ENCODE measurements at places on chromosomes 3 and 15.

GRCh38 chr3:88542916-88543315 is 393.2 kb downstream of the C3orf38 start:
- no peak for DNase-seq

DNA sequence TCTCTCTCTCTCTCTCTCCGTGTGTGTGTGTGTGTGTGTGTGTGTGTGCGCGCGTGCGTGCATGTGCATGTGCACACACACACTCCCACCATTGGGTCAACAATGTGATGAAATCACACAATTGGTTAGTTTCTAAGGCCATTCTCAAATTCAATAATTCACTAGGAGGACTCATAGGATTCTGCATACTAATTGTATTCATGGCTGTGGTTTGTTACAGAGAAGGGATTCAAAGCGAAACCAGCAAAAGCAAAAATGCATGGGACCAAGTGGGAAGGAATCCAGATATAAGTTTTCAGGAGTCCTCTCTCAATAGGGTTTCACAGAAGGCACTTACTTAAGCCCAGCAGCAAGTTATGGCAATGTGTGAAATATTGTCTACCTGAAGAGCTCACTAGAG is 515.0 kb downstream of the PYDC2 start:
- no peak for DNase-seq

DNA sequence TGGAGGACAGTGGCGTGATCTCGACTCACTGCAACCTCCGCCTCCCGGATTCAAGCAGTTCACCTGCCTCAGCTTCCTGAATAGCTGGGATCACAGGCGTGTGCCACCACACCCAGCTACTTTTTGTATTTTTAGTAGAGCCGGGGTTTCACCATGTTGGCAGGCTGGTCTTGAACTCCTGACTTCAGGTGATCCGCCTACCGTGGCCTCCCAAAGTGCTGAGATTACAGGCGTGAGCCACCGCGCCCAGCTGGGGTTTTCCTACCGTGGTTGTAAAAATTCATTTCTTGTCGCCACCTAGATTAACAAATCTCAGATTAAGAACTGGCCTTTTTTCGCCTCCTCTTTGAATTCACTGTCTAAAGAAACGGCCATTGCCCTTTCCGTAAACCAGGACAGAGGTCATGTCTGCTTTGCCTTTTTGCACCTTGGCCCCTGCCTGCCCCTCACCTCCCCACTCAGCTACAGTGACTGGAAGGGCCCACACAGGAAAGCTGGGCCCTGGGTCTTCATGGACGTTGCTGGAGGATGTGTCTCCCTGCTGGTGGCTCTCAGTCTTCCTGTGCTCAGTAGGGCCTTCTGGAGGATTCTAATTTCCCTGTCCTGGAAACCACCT is 17.2 kb downstream of the ZNF710 start:
- no peak for DNase-seq

DNA sequence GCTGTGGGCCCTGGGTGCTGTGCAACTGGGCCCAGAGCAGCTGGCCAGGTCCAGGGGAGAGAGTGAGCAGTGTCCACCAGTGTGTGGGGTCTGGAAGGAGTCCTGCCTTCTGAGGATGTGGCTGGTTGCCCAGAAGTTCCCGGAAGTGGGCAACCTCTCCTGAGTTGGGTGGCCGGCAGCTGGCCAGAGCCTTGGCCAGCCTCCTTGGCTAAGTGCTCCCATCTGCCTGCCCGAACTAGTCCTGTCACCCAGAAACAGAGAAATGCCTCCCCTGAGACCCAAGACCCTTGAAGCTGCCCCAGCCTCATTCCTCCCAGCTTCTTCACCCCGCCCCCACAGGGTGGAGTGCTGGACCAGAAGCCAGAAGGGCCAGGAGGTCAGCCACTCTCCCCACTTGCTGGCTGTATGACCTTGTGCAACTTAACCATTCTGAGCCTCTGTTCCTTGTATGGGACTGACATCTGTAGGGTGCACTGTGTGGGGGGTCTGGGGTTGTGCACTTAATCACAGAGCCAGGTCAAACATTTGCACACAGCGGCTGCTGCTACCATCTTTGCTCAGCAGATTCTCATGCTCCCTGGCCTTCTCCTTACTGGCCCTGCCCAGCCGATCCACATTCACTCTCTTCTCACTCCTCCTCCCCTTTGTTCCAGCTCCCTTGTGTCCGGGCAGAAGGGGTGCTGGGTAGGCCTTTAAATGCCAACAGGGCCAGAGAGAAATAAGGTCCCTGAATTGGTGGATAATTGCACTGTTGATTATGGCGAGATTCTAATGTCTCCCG is 7.5 kb upstream of the ALAS1 start:
- DNase-seq = no peak

DNA sequence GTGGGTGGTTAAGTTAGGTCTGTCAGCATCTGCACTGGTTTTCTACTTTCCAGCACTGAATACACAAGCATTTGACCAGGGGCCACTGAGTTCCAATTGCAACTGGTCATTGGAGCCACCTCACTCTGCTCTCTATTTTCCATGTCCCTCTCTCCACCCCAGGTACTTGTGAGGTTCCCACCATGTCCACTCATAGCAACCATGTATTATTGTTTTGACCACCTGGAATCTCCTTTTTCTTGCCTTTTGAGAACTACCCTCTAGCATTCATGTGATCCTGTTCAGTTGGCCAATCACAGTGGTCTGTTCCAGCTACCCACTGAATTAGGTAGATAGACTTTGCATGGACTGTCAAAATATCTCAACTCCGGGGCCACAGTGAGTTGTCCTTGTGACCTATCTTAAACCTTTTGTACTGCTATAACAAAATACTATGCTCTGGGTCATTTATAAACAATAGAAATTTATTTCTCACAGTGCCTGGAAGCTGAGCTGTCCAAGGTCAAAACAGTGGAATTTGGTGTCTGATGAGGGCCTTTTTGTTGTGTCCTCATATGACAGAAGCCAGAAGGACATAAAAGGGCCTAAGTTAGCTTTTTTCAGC is 20.2 kb upstream of the TM4SF18 start:
- no peak for DNase-seq

DNA sequence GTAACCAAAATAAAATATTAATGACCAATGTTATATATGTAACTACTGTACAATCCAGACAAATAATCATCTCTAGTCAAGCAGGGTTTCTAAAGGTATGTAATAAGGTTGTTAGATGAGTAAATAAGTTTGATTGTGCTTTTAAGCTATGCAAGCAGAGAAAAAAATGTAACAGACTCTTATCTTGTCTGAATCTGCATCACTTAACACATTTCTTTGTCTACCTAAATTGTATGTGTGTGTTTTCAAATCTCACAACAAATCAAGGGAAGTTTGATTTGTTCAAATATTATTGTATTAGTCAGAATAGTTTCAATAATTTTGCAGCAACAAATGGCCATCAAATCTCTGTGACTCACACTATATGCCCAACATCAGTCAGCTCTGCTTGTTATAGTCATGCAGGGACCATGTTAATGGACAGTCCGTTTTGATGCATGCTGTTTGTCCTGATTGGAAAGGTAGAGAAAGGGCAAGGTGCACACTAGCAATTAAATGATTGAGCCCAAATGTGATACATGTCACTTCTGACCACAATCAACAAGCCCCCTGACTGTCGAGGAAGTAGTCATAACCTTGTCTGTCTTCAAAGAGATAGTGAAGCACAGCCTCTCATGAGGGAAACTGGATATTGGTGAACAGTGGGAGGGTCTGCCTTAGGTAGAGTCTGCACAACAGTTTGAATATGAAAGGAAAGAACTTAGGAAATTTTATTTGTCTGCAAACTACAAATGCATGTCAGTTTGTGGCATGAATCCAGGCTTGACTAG is 349.4 kb upstream of the SATB1 start:
- no peak for DNase-seq

DNA sequence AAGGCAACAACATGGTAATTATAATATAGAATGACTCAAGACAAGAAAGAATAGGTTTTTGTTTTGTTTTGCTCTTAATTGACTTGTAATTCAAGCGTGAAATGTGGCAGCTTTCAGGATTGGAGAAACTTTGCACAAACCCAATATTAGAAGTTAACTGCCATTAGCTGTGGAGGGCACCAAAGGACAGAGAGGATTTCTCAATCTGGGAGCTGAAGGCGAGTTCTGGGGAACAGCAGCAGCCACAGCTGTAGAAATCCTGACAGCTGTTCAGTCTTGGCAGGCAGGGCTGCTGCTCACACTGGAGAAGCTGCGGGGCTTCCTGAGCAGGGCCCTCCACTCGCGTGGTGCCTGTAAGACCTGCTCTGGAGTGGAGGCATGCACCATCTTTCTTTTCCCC is 182.2 kb upstream of the IL12A start:
- no peak for DNase-seq

DNA sequence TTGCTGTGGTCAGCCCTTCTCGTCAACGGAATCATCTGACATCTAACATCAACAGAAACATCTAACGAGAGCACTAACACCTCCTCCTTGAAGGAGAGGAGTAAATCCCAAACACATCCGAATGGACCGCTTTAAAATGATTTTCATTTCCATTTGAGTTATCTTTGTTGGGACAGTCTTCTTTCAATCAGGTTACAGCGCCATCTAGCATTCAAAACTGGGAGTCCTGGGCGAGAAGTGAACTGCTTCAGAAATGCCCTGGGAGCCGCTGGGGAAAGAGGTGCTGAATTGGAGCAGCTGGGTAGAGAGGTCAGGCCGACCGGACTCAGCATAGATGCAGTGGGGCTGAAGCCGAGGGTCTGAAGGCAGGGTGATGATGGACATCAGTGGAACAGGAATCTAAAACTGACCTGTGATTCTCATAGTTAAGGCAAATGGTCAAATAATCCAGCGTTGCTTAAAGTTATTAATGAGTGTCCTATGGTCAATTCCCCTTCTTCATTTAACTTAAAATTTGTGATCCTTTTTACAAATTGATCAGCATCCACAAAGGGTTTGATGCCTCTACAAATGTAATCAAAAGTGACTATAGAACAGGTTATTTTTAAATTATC is 170.0 kb upstream of the NDN start:
- DNase-seq = peak; percentile 59

DNA sequence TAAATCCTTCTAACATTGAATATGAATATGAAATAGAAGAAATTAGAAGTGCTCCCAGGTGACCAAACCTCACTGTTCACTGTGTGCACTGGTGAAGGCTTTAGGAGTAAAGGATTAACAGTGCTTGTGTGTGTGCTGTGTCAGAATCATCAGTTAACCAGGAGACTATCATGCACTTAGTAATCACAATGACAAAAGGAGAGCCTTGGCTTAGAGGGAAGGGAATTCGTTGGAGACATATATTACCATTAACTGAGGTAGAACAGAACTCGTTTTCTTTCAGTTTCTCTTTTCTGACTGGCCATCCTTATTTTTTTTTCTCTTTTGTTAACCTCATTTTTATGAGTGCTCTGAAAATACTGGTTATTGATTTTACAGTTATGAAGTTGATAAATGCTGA is 213.3 kb upstream of the GBE1 start:
- no peak for DNase-seq

- DNase-seq = no peak
These were observed 59.5 kb upstream of the DCLK3 start for GRCh38 chr3:36823806-36824205.

DNA sequence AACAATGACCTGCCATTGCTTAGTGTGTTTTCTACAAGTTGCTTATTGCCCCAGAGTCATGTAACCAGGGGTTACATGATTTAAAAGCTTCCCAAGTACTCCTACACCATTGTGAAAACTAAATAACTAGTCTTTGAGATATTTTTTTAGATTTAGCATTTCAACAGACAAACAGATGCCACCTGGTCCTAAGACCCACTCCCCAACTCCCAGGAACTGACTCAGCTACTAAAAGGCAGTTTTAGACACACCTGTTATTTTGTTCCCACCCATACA is 28.1 kb upstream of the KBTBD12 start:
- no peak for DNase-seq

- no peak for DNase-seq
These were observed 34.6 kb upstream of the FGD5 start for GRCh38 chr3:14784087-14784681.

GRCh38 chr3:117801912-117802239 is 1092.3 kb downstream of the TUSC7 start:
- no peak for DNase-seq

- no peak for DNase-seq
These were observed 6.7 kb downstream of the SLC51A start for GRCh38 chr3:196222876-196223595.

- peak; percentile 66 for DNase-seq
These were observed at the start of gene USP4 for GRCh38 chr3:49339941-49340800. Gene USP4 (minus strand): TSS chr3:49340053. CDS start chr3:49340024, 29 bp downstream.

DNA sequence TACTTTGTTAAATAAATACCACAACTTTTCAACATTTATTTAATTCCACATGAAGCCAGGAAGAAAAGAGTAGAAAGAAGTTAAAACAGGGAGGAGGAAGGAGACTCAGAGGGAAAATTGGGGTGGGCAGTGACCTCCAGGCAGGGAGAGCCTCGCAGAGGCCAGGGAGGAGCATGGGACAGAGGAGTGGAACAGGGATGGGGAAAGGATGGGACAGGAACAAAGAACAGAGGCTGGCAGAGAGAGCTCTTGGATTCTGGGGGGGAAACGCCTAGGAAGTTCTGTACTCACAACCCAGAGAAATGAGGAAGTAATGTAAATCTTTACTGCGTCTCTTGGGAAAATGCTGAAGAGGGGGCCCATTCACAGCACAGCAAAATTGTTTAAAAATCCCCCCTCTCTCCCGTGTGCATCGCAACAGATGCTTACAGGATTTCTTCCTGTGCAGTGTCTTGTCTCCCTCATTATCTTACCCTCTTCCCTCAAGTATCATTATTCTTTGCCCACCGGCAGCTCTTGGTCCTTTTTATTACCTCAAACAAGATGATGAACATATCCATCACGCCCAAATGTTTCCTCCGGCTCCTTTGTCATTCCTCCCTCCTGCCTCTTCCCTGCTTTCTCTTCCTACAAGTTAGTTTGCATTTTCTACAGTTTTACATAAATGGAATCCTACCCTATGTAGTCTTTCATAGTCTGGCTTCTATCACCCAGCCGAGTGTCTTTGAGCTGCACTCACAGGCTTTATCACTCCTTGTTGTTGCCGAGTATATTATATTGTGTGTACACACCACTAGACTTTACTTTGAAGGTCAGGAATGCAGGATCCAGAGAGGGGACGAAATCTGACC is 65.5 kb downstream of the ARHGAP31 start:
- no peak for DNase-seq

DNA sequence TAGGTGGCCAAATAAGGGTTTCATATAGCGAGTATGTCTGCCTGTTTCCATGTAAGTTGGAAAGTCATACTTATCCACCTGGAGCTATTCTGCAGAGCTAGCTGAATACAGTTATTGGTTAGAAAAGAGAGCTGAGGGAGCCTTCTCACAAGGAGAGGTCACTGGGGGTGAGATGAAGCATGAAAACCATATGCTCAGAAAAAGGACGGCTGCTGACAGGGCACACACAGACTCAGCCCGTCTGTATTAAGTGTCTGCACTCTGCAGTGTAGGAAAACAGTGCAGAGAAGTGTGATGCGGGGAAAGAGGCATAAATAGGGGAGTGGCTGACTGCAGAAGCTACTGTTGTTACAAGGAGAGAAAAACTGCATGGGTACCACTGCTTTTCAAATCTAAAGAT is 58.2 kb downstream of the C3orf70 start:
- no peak for DNase-seq

Measured in neural crest cell (in vitro differentiated cells).